ENCODE measurements at places on chromosomes 4 and X.

DNA sequence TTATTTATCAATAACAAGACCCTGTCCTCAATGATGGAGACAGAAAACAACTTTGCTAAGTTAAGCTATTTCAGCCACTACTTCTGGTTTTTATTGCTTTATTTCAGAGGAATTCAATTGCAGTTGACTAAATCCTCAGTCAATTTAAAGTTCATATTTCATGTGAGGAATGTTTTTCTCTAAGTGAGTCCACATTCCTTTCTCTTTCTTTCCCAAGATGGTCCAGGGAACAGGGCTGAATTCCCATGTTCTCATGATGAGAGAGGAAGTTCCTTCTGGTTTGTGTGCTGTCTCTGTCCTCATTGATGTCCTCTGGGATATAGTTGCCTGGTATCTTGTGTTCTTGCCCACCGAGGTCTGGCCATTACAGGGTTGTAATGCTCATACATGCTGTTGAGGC, 117.2 kb downstream of the SLIT2 start:
- no peak for DNase-seq

GRCh38 chrX:40098264-40099054, 701 bp upstream of the BCOR start:
- DNase-seq: peak; percentile 24

DNA sequence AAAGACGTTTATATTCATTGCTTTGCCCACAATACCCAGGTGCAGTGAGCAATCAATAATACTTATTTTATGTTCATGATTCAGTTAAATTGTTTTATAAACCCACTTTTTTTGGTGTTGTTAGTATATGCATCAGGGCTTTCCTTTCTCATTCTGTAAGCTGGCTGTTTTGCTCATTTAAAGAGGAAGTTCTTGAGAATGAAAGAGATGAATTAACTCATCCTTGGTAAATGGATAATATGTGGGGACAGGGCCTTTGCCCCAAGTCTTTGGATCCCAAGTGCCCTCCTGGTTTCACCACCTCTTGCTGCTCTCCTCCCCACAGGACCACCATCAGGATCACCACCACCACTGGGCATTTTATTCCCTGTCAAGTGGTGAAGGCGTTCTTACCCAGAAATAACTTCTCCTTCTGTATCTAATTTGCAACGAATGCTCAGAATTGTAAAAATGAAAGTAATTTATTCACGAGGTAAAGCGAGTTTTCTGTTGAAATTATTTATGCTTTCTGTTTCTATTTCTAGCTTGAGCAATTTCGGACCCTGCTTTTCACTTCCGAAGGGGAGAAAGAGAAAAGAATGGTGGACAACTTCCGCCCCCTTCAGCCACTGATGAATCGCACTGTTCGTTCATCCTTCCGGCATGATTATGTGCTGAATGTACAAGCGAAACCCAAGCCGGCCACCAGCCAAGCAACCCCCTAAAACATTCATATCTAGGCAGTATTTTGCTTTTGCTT, 8.2 kb upstream of the ZRSR2 start:
- DNase-seq: no peak

DNA sequence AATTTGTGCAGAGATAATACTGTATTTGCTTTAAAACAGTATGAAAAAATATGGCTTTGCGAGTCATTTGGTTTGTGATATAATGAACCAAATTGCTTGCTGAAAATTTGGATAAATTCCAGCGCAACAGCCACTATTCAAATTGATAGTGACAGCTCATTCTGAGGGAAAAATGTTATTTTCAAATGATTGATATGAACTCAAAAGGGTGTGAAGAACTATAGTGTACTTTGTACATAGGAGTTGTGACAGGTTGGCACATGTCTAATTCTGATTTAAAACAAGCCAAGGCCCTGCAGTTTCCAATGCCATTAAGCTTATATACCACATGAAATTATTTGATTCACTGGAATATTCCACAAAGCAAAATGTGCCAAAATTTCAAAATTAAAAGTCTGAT, 1628.9 kb upstream of the AGA start:
- no peak for DNase-seq

- DNase-seq: no peak
Observed at GRCh38 chr4:176988226-176988625, 195.5 kb upstream of the VEGFC start.

- no peak for DNase-seq
Observed at GRCh38 chr4:133997436-133997835, 204.2 kb downstream of the PABPC4L start.

- no peak for DNase-seq
Observed at GRCh38 chr4:80007745-80008149, 65.3 kb downstream of the ANTXR2 start.

- no peak for DNase-seq
Observed at GRCh38 chr4:181911420-181911819, 331.8 kb upstream of the TENM3 start.

DNA sequence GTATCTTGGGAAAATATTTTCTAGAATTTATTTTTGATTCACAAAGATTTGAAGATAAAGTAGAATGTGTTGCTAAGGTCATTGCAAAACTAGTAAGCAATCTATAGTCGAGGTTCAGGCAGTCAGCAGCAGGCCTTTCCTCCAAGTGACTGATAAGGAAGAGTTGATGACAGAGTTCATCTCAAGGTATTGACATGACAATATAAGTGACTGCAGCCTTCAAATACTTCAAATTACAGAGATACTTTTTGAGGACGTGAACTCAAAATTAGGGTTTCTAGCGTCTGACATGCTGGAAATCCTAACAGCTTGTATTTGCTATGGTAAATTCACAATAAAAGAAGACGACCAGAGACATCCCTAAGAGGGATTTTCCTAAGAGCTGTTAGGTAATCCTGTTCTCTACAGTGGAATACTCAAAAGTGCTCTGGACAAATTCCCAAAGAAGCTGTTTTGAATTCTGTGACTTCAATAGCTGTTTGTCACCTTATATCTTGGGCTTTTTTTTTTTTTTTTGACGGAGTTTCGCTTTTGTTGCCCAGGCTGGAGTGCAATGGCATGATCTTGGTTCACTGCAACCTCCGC, 7.4 kb downstream of the ARHGAP10 start:
- no peak for DNase-seq

GRCh38 chr4:19531906-19532848, 719.5 kb upstream of the SLIT2 start:
- no peak for DNase-seq

GRCh38 chrX:39582091-39582490, 515.7 kb downstream of the BCOR start:
- no peak for DNase-seq

DNA sequence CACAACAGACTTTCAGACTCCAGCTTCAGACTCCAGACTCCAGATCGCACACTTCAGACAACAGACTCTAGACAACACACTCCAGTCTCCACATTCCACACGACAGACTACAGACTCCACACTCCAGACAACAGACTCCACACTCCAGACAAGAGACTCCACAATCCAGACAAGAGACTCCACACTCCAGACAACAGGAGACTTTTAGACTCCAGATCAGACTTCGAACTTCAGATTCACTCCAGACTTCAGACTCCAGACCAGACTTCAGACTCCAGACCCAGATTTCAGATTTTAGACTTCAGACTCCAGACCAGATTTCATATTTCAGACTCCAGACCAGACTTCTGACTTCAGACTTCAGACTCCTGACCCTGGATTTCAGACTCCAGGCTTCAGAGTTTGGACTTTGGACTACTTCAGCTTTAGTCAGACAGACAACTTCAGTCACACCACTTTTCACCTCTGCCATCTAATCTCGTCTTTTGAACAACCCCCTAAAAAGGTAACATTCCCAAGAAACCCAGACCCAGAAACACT, 29.0 kb upstream of the TLR2 start:
- no peak for DNase-seq

GRCh38 chr4:89835413-89835812, 1.5 kb downstream of the SNCA start:
- no peak for DNase-seq

- no peak for DNase-seq
Observed at GRCh38 chr4:7195141-7195515, 2.8 kb downstream of the SORCS2 start.

DNA sequence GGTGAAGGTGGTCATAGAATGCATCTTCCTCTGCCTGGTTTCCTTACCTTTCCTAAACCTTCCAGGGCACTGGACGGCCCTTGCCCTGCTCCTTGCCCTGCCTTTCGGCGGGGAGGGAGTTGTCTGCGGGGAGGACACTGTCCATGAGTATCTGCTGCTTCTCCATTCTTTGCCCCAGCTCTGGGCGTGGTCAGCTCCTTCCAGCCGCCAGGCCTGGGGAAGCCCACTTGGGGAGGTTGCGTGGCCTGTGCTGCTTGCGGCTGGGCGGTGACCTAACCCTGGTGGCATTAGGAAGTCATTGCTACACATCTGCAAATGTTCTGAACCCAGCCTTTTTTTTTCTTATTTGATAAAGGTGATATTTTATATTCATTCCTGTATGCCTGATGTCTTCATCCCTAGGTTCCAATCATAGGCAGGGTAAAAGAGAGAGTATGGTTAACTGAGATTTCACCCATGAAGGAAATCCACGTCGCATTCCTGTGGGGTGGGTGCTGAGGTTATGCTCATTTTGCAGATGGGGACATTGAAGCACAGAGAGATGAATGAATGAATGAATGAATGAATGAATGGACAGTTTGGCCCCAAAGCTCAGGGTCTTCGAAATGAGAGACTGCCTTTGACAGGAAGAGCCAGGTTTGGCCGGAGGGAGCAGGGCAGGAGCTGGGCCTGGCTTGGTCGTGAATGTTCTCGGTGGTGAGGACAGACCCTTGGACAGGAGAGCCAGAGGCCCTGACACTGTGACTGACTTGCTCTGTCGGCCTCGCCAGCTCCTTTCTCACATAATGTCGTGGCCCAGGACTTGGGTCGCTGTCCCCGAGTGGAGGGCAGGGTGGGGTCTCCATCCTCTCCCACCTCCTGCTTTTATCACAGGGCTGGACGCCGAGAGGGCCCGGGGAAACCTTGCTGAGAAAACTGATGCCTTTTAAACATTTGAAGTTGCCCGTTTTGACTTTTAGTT, 57.8 kb upstream of the GPR78 start:
- DNase-seq: no peak

DNA sequence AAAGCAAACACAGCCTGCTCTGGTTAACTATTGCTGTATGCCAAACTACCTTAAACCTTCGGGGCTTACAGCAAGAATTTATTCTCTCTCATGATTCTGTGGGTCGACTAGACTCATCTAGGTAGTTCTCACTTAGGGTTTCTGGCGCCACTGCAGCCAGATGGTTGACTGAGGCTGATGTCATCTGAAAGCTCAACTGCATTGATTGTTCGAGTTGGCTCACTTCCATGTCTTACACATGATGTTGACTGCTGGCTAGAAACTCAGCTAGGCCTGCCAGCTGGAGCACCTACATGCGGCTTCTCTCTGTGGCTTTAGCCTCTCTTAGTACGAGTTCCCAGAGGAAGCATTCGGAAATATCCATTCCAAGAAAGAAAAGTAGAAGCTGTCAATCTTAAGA, 103.2 kb downstream of the SRPX start:
- DNase-seq: no peak

DNA sequence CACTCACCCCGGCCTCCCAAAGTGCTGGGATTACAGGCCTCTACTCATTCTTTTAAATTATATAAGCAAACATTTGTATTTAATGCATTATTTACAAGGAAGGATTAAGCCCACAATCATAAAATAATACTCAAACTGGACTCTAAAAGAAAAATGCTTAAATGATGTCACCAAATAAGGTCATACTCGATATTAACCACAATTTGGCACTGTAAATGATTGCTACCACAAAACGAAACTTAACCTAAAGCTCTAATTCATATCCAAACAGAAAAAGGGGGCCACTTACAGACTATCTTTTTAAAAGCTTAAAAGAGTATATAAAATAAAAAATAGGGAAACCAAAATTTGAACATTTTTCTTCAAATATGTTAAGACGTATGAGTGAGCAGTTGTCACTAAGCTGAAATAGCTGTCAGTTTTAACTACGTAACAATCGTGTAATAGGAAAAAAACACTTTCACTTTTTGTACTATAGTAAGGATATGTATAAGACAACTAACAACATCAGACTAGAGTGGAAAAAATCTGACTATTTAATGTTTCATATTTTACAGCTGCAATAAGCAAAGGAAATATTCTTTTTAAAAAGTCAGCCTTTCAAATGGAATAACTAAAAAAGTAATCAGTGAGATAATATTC, 108.2 kb upstream of the GPR34 start:
- DNase-seq: no peak

- no peak for DNase-seq
Observed at GRCh38 chr4:172584816-172585215, 583.8 kb upstream of the GALNT7 start.

DNA sequence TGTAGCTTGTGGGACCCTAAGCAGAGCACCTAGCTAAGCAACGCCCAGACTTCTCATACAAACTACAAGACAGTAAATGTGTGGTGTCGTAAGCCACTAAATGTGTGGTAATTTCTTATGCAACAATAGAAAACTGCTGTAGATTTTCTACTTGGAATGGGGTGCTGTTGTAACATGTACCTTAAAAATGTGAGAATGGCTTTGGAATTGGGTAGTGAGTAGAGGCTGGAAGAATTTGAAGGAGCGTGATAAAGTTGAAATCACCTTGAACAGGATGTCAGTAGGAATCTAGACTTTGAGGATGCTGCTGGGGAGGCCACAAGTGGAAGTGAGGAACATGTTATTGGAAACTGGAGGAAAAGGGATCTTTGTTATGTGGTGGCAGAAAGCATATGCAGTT, 43.2 kb upstream of the FUNDC1 start:
- no peak for DNase-seq
